NCI-H1105 treated with DMSO at 0.1 percent for 48 hours (cell line): ENCODE measurements at places on chromosomes 13 and 19.

DNA sequence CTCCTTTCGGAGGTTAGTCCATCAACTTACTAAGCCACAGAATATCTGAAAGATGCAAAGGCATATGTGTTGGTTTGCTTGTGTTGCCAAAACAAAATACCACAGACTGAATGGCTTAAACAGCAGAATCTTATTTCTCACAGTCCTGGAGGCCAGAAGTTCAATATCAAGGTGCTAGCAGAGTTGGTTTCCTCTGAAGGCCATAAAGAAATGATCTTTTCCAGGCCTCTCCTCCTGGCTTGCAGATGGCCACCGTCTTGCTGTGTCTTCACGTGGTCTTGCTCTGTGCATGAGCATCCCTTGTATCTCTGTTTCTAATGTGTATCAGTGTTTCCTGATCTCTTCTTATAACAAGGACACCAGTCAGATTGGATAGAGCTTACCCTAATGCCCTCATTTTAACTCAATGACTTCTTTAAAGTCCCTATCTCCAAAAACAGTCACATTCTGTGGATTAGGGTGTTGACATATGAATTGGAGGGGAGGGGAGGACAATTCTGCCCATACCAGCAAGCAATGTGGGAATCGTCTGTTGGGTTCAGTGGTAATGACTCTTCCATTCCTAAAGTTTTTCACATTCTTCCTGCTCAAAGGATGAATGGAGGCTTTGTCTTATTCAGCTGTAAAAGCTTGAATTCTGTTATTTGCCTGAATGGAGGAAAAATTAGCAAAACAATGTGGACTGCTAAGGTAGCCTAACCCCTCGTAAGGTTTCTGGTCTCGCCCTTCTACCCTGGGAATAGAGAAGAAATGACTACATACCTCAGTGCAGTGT lies 715.7 kb downstream of the DIAPH3 start:
- no peak for DNase-seq

DNA sequence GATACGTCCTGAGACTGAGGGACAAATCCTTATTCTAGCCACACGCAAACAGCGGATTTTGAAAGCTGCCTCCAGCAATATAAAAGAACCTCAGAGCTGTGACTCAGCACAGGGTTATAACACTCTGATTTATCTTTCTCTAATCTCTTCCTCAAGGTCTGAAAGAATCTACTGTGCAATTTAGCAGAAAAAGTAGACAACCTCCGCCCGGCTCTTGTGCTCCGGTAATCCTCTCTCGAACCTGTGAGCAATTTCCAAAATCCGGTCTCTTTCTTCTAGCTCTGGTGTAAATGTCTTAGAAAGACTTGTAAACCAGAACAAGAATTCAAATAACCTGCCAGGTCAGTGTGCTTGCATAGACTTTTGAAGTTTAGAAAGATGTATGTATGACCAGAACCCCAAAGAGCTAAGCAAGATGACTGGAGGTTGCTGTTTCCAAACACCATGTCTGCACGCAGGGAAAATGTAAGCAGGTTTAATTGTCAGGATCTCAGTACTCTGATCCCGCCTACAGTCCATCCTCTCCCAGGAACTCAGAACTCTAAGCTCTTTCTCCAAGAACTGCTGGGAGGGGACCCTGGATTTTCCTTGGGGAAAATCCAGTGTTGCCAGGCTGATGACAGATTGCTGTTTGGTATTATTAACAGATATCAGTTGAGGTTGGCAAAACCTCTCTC lies 338.1 kb downstream of the RFC3 start:
- no peak for DNase-seq

- no peak for DNase-seq
Measured at GRCh38 chr19:3110126-3110825, 16.1 kb downstream of the GNA11 start.

- no peak for DNase-seq
Measured at GRCh38 chr19:14553042-14553938, 18.6 kb downstream of the NDUFB7 start.

GRCh38 chr13:43057653-43058317 lies 34.4 kb downstream of the DNAJC15 start:
- peak; percentile 58 for DNase-seq
